ENCODE measurements at places on chromosomes 5 and 9.
A peak's percentile ranks its signal among the peaks of the same experiment; 100 is the strongest.

DNA sequence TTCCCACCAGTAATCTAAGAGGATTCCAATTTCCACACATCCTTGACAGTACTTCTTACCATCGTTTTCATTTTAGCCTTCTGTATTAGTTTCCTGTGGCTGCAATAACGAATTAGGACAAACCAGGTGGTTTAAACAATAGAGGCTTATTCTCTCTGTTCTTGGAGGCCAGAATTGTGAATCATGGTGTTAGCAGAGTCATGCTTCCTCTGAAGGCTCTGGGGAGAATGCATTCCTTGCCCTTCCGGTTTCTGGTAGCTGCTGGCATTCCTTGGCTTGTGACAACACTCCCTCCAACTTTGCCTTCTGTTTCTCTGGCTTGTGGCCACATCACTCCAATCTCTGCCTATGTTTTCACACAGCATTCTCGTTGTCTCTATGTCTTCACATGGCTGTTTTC lies 23.5 kb downstream of the RIGI start:
- DNase-seq, result no peak

DNA sequence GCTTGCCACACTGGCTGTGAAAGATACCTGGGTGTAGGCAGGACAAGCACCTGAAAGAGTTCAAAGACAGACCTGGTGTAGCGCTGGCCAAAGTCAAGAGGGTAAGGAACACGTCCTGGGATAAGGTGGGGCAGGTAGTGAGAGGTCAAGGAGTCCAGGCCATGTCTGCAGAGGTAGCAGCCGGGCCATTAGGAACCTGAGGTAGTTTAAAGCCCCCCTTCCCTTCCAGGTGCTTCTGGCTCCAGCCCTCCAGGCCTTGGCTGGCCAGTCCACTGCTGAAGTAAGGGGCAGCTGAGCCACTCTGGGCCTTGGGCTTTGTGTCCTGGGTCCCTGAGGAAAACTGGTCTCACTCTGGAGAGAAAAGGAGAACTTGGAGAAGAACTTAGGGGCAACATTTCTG lies 13.9 kb upstream of the NR5A1 start:
- no peak for DNase-seq

- DNase-seq, result no peak
Measured at GRCh38 chr5:149302641-149303040, 31.0 kb downstream of the AFAP1L1 start.

DNA sequence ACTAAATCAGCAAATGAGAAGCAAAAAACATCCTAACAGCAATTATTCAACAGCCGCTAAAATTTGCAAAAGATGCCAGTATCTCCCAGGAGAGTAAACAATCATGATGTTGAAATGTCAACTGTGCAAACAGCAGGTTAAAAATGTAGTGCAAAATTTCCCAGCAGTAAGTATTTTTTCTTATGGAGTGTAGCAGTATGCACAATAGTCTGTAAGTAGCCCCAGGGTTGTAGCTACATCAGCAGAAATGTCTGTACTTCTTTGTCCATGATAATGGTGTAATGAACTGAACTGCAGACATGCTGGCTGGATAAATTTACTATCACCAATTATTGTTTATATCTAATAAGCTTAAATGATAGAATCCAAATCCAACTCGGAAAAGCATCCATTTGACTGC lies 31.4 kb downstream of the GRIN3A start:
- DNase-seq, result no peak

- no peak for DNase-seq
Measured at GRCh38 chr9:114613919-114614318, 2.8 kb downstream of the TMEM268 start.

GRCh38 chr9:129573977-129574376 lies 46.9 kb downstream of the C9orf50 start:
- DNase-seq, result no peak

- DNase-seq, result no peak
Measured at GRCh38 chr5:453725-454481, 10.9 kb downstream of the EXOC3 start.

GRCh38 chr5:90618071-90618470 lies 59.5 kb downstream of the ADGRV1 start:
- DNase-seq, result no peak

- DNase-seq, result no peak
Measured at GRCh38 chr9:31034311-31034710, 1350.1 kb upstream of the ACO1 start.

DNA sequence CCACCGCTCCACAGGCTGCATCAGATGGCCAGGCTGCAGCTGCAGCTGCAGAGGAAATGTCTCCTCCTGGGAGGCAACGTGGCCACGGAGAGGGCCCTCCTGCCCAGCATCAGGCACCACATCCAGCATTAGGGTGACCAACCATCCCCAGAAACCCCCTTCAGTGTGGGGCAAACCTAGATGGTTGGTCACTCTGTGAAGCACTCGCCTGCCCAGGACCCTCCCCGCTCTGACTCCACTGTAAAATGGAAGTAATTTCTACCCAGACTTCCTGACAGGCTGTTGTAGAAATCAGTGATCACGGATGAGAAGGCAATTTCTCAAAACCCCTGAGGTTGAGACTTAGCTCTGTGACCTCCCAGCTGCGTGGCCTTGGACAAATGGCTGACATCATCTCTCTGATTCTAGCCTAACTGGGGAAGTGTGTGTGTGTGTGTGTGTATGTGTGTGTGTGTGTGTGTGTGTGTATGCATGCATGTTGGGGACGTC lies 31.6 kb downstream of the B4GALT1 start:
- DNase-seq, result no peak

DNA sequence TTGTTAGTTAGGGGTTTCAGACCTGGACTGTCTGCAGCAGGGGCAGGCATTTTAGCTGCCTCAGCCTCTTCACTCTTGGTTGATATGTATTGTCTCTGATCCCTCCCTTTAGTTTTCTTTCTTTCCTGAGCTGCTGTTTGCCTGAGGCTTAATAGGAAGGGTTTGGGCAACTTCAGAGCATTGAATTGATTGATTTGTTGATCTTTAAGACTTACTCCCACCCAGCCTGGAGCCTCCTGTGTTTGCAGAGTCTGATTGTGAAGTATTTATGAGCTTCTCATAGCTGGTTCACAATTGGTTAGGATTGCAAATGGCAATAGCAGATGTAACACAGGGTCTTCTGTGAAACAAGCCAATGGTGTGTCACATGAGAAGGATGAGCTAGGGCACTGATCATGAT lies 671.8 kb upstream of the SEMA6A start:
- DNase-seq, result no peak

DNA sequence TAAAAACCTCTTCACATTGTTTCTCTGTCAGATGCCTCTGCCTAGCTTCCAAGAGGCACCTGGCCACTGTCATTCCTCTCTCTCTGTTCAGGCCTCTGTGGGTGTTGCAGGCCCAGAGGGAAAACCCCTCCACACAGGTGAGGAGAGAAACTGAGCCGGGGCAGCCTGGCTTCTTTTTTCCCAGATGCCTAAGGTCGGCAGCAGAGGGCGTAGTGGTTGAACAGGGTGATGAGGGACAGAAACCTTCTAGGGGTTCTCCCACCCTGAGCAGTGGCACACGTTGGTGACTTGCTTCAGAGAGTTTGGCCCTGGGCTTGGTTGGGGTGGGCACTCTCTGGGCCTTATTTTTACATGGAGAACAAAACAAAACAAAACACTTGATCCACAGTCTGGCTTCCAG lies 12.2 kb downstream of the IL9 start:
- DNase-seq, result no peak

GRCh38 chr5:105632043-105632442 lies 2038.7 kb downstream of the EFNA5 start:
- DNase-seq, result no peak

GRCh38 chr5:61491861-61492260 lies 159.8 kb downstream of the ZSWIM6 start:
- DNase-seq, result no peak

- peak; percentile 97 for DNase-seq
Measured at GRCh38 chr5:116395226-116395625, 179.4 kb downstream of the SEMA6A start.

DNA sequence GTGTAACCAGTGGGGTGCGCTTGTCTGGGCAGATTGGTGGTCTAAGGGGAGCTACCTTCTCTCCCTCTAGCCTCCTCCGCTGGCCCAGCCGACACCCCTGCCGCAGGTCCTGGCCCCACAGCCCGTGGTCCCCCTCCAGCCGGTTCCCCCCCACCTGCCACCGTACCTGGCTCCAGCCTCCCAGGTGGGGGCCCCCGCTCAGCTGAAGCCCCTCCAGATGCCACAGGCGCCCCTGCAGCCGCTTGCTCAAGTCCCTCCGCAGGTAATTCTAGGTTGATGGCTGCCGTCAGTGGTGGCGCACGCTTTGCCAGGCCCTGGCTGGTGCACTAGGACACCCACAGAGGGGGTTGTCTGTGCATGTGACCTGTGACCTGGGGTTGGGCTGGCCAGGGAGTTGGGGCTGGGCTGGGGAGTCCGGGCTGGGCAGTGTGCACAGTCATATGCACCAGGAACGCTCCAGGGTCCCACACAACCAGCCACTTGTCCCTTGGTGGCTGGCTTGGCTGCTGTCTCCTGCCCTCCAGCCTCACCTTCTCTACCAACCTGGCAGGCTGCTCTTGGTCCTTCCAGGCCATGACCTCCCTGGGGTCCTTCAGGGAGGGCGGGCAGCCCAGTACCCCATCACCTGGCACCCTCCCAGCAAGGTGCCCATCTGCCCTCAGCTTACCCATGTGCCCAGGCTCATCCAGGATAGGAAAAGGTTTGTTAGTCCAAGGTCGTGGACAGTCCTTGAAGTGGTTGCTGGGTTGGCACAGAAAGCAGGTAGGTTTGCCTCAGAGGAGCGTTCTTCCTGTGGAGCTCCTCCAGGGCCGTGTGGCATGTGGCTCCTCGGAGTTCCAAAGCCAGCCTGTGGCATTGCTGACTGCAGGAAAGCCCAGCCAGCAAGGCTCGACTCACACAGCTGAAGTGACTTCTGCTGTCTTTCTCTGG lies 73.2 kb downstream of the WNK2 start:
- DNase-seq, result no peak

GRCh38 chr9:136942112-136942880 lies 2.2 kb downstream of the FBXW5 start:
- DNase-seq, result no peak

- no peak for DNase-seq
Measured at GRCh38 chr5:56129288-56129687, 103.8 kb downstream of the ANKRD55 start.

- no peak for DNase-seq
Measured at GRCh38 chr5:16854351-16854750, 81.7 kb downstream of the MYO10 start.

DNA sequence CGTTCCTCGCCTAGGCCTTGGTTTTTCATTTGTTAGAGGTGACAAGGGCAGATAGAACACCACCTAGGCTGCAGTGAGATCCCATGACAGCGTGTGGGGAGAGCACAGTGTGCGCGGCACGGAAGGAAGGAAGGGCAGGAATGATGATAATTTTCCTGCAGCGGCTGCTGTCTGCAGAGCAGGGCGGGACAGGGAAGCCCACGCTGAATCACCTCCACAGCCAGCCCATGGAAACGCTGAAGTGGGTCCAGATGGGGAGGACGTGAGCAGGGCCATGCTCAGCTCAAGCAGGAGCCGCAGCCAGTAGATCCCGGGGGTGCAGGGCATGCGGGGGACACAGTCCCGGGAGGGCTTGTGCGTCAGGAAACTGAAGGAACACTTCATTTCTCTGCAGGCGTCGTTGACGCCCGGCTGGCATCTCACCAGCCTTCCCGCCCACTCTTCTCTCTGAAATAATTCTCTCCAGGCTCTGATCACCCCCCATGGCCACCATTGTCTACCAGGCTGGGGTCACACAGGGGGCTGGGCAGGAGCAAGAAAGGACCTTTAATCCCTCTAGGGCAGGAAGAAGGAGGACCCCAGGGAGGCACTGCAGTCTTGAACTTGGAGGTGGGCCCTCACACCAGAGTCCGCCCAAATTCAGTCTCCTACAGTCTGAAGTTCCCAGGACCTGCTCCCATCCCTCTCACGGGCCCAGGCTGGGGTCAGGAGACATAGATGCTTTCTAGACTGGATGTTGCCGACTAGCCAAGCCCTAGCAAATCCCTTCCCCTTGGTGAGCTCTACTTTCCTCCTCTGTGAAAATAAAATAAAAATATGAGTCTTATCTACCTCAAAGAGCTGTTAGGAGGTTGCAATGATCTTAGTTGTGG lies 20.9 kb upstream of the SYNPO start:
- no peak for DNase-seq

DNA sequence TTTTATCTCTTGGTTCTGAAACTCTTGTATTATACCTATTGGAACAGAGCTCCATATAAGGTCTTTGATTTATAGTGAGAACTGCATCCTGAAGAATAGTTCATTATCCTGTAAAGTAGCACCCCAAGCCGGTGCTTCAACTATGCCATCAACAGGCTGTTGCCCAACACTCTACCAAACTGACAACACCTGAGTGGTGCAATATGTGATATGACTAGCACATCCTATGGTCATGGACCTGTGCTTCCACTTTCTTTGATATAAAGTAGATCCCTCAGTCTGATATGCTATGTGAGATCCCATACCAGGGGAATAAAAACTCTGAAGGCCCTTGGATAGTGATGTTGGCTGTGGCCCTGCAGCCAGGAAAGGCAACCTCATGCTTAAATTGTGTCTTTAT lies 15.8 kb downstream of the CSF2 start:
- DNase-seq, result no peak

DNA sequence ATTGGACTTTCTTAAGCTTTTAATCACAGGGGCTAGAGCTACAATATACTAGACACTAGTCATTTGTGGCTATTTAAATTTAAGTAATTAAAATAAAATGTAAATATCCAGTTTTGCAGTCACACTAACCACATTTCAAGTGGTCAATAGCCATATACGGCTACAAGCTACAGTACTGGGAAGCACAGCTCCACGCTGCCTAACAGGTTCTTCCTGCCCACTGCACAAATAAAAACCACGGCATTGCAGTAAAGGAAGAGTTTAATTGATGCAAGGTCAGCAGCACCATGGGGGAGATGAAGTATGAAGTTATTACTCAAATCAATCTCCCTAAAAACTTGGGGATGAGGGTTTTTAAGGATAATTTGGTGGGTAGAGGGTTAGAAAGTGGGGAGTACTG lies 134.1 kb downstream of the LURAP1L start:
- no peak for DNase-seq

DNA sequence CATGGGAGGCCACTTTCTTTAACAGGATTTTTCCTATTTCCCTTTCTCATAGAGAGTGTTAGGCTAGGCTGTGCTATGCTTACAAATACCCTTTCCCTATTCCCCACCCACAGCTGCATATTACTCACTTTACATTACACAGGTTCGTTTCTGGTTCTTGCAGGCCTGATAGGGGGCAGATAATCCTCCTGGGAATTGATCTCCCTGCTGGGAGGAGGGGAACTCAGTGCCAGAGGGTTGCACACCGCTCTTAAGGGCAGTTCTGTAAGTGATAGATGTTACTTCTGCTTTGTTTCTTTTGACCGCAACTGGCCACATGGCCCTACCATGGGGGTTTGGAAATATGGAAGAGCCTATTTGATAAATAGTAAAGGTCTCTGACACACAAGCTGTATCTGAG lies 54.0 kb upstream of the NTRK2 start:
- no peak for DNase-seq

- DNase-seq, result no peak
Measured at GRCh38 chr9:134783699-134784039, 96.9 kb upstream of the FCN2 start.

- no peak for DNase-seq
Measured at GRCh38 chr5:145246961-145247744, 588.0 kb downstream of the PRELID2 start.

- no peak for DNase-seq
Measured at GRCh38 chr5:90861843-90862586, 303.4 kb downstream of the ADGRV1 start.
